ENCODE measurements at places on chromosomes 12 and 14.

DNA sequence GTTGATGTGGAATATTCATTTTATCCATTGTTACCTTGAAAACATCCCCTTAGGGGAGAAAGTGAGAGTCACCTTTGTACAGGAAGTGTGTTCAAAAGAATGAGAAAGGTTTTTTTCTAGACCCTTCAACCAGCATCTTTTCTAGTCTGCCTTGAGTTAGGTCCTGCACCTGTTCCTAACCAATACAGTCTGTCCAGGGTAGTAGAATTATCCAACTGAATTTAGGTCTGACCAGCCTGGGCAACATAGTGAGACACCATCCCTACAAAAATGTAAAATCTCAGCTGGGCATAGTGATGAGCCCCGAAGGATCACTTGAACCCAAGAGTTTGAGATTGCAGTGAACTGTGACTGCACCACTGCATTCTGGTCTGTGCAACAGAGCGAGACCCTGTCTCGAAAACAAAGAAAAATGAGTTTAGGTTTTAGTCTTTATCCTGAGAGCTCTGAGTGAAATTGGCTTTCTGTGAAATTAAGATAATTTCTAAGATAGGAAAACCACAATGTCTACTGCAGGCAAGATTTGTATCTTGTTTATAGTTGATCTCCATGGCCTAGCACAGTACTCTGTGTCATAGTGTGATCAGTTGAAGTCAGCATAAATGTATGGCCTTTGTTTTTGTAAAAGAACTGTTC lies 25.2 kb downstream of the ARHGAP5 start:
- DNase-seq = no peak

GRCh38 chr14:55965851-55966250 lies 152.4 kb upstream of the PELI2 start:
- no peak for DNase-seq

DNA sequence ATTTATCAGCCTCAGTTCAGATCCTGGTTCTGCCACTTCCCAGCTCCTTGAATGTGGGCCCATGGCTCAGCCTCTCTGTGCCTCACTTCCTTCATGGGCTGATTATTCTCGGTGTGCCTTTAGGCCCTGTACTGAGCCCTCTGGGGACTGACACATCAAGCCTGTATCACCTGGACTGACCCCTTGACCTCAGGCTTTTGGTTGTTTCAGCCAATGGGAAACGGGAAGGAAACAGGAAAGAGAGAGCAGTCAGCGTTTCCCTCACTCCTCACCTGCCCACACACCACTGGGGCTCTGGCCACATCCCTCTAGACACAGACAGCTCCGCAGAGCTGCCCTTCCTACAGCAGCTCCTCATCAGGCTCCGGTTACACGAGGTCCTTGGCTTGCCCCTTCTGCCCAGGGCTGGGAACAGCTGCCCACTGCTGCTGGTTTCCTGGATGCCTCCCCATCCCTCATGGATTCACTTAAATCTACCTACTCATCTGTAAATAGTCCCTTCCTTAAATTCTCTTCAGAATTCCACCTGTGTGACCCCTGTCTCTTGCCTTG lies 37.0 kb upstream of the ITPR2 start:
- DNase-seq = no peak

DNA sequence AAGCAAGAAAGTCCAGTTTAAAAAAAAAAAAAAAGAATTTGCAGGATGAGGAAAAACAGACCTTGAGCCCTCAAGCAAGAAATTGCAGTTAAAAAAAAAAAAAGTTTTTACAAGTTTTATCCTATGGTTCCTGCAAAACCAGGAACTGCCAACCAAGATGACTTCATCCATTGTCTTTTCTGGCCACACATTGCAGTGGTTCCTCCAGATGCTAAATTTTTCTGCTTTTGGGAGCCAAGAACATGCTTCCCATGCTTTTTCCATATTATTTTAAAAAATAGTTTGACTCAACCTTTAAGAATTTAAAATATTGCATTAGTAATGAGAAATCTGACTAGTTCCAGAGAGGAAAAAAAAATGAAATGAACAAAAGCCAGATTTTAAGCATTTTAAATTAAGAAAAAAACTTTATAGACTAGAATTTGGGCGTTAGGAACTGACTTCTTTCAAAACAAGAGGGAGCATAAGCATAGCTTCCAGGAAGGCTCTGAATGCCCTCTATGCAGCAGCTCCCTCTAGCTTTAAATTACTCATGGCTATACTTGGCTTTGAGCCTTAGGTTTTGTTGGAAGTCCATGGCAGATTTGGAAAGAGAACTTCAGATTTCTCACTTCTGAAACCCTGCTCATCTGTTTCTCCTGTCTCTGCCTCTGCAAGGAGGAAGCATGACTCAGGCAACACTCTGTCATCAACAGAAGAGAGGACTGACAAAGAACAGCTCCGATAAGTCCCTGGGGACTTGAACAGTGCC lies 124.5 kb downstream of the GPR65 start:
- peak; percentile 86 for DNase-seq

DNA sequence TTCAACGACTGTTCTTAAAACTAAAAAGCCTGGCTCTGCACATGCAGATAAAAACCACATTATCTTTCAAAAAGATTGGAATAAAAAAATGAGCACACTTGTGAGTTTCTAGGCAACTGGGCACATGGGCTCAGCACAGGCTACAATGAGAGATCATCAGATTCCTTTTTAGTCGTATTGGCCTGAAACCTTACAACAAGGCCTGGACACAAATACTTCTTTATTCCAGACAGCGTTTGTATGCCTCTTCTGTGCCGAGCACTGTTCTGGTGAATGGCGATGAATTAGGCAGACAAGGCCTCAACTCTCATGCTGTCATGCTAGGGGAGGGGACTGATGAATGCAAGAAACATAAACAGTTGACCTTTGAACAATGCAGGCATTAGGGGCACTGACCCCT lies 463.0 kb downstream of the AACS start:
- DNase-seq = no peak

- no peak for DNase-seq
Measured at GRCh38 chr12:106634206-106634605, 51.4 kb downstream of the RFX4 start.

DNA sequence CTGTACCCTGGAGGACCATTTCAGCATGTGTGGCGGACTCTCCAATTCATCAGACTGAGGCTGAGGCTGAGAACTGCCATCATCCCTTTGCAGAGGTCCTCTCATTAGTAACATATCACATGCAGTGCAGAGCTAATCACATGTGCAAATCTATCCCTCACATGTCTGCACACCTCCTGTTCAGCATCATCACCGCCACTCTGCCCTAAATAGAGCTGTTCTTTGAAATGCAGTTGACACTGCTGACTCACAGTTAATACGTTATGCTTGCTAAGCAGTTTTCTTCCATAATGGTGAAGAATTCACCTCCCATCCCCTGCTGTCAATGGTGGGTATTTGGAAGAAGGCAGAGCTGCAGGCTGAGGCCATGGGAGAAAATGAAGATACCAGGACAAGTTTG lies 85.0 kb upstream of the ANO2 start:
- no peak for DNase-seq

GRCh38 chr12:12784911-12785814 lies at the start of gene APOLD1:
APOLD1 (plus strand) TSS chr12:12785659; CDS start chr12:12785692, 33 bp downstream.
- DNase-seq = no peak

DNA sequence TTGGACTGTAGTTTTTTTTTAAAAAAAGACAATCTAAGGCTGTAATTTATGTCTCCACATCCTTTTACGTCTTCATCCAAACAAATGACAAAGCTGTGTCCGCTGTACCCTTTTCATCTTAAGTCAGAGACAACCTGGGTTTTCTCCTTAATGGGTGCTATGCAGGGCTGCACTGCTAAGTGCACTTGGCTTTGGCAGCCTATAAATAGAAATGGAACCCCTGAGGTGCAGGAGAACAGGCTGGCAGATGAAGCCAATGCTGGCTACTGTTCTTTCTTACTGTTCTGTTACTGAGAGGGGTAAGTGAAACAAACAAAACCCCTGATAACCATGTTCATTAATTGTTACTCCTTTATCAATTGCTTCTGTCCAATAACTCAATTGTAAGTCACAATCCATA lies 47.1 kb upstream of the KICS2 start:
- no peak for DNase-seq

GRCh38 chr14:75162631-75163030 lies 13.8 kb downstream of the TMED10 start:
- DNase-seq = no peak

DNA sequence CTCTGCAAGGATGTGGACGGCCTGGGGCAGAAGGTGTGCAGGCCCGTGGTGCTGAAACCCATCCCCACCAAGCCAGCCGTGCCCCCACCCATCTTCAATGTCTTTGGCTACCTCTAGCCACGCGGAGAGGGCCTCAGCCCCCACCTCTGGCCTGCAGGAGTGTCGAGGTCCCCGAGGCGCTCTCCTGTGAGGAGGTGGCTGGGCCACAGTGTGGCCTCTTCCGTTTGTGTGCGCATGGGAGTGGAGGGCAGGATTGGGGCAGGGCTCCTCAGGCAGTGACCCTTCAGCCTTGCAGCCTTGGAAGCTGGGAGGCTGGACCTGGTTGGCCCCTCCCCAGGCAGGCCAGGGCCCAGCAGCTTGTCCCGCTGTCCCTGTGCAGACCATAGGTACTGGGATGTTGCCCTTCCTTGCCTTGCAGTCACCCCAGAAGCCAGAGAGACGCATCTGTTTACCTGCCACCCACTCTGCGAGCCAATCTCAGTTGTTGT lies 1.9 kb downstream of the FAM181A start:
- DNase-seq = no peak

GRCh38 chr14:103708750-103709187 lies 6.5 kb downstream of the XRCC3 start:
- DNase-seq = no peak

GRCh38 chr12:15540005-15540404 lies 217.7 kb downstream of the PTPRO start:
- DNase-seq = no peak

DNA sequence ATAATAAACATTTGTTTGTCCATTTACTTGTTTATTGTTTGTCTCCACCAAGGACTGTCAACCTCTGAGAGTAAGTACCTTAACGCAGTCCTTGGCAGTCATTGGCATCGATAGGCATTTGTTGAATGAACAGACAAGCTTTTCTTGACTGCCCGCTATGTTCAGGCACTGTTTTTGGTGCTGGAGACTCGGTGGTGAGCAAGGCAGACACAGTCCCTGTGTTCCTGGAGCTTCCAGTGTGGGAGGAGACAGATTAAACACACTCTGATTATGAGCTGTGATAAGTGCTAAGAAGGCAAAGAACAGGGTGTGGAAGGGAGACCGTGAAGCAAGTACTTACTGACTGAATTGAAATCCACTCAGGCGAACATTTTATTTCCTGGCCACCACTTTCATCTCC lies 1.2 kb downstream of the ATP6V0A2 start:
- no peak for DNase-seq

- no peak for DNase-seq
Measured at GRCh38 chr12:19719672-19720071, 280.4 kb downstream of the AEBP2 start.

DNA sequence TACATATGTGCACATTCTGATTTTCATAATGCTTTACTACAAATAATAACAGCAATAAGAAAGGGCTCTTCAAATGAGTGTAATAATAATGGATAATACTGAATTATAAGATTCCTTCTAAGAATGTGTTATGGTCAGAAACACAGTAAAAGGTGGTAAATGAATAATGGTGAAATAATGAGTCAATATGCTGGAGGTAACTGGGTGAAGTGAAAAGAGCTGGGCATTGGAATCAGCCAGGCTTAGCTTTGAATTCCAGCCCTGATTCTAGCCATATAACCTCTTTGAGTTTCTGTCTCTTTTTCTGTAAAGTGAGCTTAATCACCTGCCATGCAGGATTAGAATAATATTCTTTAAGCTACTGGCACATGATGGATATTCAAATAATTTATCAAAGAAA lies 39.1 kb downstream of the PLEKHA5 start:
- DNase-seq = no peak

GRCh38 chr12:50302686-50303085 lies 19.4 kb upstream of the LIMA1 start:
- no peak for DNase-seq

- DNase-seq = no peak
Measured at GRCh38 chr14:71621276-71621675, 311.0 kb upstream of the RGS6 start.

- DNase-seq = no peak
Measured at GRCh38 chr14:97832776-97833175, 1035.6 kb downstream of the VRK1 start.

- no peak for DNase-seq
Measured at GRCh38 chr12:12993367-12993766, 6.7 kb downstream of the HEBP1 start.

GRCh38 chr14:104309657-104310369 lies 171.4 kb downstream of the KIF26A start:
- DNase-seq = no peak

DNA sequence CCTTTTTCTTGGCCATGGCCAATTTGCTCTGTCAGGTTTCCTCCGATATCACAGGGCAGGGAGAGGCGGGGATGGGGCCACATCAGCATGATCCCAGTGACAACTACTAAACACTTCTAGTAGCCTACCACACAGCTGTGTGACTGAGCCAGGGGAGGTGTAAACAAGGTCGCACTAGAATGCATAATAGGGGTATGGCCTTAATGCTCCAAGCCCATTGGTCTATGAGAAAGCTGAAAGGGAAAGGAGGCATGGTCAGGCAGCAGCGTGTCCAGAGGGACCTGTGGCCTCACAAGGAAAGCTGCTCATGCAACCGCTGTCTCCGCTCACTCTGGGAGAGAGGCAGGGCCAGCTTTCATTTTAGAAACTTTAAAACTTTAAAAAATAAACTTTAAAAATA lies 27.5 kb upstream of the ACTR6 start:
- no peak for DNase-seq

GRCh38 chr12:113402586-113403260 lies 964 bp downstream of the SDS start:
- DNase-seq = no peak

- DNase-seq = no peak
Measured at GRCh38 chr14:48391661-48392060, 716.3 kb upstream of the MDGA2 start.

DNA sequence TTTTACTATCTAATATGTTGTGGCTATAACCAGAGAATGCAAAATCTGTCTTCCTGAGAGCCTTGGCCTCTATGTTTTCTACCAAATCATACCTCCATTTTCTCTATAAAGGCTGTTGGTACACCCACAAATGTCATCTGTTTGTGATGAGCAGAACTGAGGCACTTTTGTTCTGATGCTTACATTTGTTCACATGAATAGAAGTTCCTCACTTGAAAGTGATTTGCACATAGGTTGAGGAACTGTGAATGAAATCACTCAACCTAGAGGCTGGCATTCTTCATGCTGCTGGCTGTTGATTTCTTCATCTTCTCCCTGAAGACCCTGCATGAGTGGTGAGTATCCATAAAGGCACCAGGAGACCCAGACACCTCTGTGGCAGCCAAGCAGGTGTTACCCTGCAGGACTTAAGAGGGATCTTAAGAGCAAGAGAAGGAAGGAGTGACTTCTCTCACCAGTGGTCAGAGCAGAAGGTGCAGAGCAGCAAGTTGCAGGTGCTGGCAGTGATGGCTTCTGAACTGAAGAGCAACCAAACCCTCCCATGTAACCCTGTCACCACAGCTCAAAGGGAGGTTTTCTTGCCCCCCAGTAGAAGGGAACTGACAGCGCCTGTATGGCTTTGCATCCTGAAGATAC lies 110.3 kb downstream of the HMGA2 start:
- no peak for DNase-seq

All from fibroblast of skin of left biceps (primary cell).